ENCODE measurements at places on chromosomes 5 and 9.

- DNase-seq, result no peak
These were observed 53.9 kb upstream of the TRIM32 start for GRCh38 chr9:116632990-116633838.

DNA sequence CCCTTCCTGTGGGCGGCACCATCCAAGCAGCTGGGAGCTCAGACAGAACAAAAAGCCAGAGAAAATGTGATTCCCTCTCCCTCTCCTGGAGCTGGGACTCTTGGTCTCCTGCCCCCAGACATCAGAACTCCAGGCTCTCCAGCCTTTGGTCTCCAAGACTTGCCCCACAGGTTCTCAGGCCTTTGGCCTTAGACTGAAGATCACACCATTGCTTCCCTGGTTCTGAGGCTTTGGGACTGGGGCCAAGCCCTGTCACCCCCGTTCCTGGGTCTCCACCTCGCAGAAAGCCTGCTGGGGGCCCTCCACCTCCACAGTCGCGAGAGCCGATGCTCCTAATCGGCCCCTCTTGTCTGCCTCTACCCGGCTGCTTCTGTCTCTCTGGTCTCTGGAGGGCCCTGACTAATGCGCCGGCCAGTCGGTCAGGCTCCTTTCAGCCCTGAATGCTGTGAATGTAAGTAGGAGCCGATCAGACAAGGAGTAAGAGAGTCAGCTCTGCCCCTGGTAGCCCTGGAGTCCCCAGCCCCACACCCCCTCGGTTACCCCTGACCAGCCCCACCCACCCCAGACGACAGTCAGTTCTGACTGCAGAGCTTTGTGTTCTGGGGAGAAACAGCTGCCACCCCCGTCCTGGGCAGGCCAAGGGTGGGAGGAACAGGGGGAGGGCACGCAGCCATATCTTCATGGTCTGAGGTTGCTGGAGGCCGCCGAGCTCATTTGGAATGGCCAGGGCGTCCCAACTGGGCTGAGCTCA is 57.5 kb downstream of the VAV2 start:
- DNase-seq, result no peak

DNA sequence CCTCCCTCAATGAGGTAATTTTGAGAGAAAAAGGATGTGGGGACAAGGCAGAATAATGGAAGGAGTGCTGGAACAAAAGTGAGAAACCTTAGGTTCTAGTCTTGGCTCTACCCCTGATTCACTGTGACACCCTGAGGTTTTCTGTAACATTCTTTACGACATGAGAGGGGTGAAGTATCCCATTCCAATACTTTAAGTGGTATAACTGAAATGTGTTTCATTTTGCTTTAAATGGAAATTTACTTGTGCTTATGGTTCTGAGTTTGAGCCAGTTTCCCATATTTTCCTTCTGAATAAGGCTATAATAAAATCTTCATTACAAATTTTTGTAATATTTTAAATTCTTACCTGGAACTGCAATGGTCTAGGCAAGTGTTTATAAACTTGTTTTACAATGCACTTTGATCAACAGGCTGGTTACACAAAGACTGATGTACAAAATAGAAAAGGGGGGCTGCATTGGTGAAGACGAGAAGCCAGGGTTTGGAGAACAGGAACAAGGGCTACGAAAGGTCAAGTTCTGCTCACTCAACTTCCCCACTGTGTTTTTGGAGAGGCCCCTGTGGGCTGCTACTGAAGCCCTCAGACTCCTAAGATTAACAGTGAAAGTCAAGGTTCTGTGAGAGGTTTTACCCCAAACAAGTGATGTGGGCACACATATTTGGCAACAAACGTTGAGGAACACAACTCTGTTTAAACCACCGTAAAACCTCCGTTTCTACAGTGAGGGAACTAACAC is 171.9 kb upstream of the ELL2 start:
- DNase-seq, result no peak

DNA sequence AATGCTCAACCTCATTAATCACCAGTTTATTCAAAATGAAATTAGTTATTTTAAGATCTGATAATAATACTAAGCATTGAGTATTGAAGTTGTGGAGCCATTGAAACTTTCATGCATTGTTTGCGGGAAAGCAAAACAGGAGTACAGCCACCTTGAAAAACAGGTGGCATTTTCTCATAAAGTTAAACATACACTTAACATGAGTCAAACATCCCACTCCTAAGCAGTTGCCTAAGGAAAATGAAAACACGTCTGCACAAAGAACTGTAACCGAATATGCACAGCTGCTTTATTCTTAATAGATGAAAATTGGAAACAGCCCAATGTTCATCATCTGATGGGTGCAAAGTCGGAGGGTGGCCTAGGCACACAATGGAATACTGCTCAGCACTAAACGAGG is 177.3 kb downstream of the IRX2 start:
- DNase-seq, result no peak

DNA sequence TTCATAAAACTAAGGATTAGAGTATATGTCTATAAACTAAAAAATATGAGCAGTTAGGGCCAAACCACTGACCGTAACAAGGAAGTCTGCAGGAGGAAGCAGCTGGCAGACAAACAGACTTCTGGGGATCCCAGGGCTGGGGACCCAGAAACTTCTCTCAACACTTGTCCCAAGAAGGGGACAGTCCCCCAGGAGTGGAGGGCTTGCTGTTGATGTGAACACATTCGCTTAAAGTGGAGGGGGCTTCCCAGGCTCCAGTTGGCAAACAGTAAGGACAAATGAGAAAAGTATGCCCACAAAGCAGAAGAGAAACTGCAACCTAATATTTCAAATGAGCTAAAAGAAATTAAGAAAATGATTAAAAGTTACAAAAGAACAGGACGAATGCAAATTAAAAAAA is 83.7 kb downstream of the PDE8B start:
- no peak for DNase-seq

DNA sequence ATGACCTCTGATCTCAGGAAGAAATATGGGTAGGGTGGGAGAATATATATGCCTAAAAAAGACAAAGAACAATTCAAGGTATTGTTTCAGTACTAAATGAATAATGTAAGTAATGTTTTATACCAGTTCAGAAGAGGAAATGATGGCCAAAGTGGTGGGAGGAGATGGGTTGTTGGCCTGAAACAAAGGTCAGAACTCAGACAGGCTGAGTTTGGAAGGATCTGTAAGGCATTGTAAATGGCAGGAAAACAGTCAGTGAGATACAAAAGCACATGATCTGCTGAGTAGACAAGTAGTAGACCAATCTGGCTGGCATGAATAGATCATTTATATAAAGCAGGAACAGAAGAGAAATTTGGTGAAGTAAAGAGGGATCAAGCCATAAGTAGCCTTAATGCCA is 175.8 kb upstream of the PLCXD3 start:
- no peak for DNase-seq

- DNase-seq, result no peak
These were observed 133.7 kb downstream of the ROR2 start for GRCh38 chr9:91816356-91816755.

DNA sequence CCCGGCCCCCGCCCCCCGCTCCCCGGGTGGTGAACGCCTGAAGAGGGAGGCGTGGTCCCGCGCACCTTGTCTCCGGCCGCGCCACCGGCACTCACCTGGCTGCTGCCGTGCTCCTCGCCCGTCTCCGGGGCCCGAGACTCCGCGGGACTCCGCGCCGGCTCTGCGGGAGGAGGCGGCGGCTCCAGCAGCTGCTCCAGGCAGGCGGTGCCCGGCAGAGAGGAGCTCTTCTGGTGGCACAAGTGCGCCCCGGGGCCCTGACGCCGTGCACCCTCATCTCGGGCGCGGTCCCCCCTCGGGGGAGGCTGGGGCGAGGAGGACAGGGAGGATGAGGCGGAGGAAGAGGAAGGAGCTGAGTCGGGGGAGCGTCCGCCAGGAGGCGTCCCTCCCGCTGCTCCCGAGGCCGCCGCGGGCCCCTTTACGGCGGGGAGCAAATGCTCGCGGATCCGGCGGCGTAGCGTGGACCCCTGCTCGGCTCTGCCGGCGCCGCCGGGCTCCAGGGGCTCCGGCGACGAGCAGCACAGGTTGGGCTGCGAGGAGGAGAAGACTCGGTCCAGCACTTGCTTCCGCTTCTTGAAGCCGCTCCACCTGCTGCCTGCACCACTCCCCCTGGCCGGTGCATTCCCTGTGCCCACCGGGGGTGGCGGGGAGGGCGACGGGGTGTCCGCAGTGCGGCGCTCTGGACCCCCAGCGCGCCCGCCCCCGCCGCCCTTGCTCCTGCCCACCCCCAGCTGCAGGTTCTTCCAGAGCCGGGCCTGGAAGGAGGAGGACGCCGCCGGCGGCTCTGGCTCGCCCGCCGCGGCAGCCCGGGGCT is 928 bp downstream of the MCTP1 start:
- DNase-seq, result no peak

GRCh38 chr5:168106008-168106761 is 185.3 kb upstream of the WWC1 start:
- DNase-seq, result no peak

DNA sequence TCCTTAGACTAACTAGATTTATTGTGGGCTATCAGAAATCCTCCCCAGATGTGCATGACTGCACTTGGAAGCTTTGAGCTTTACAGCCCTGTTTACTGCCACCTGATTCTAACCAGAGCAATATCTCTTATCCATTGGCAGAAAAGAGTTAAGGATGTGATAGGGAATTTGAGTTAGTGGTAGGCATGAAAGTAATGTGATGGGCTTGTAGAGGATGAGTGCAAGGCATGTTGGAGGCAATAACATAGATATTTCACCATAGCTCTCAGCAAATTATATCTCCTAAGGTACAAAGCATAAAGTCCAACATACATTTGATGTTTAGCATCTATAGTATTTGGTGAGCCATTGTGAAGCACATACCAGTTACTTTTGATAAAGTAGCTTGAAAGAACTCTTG is 103.8 kb downstream of the INVS start:
- DNase-seq, result no peak

GRCh38 chr5:80406980-80407734 is 707 bp upstream of the ZFYVE16 start:
- DNase-seq, result no peak

GRCh38 chr5:67211926-67212325 is 15.3 kb upstream of the CD180 start:
- DNase-seq, result no peak

DNA sequence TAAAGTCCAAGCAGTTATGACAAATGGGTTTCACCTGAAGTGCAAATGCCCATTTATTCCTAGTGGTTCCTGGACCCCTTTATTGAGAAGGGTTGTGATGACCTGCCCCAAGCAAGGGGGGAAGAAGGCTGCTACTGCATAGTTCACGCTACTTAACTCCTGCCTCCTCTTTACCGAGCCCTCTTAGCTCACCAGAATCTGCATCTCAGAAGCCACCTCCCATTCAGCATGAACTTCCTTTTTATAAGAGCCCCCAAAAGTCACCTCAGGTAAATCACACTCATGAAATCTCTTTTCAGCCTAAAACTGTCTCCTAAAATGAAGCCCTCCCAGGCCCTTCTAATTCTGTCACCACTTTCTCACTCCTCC is 26.6 kb upstream of the C9orf72 start:
- DNase-seq, result no peak

DNA sequence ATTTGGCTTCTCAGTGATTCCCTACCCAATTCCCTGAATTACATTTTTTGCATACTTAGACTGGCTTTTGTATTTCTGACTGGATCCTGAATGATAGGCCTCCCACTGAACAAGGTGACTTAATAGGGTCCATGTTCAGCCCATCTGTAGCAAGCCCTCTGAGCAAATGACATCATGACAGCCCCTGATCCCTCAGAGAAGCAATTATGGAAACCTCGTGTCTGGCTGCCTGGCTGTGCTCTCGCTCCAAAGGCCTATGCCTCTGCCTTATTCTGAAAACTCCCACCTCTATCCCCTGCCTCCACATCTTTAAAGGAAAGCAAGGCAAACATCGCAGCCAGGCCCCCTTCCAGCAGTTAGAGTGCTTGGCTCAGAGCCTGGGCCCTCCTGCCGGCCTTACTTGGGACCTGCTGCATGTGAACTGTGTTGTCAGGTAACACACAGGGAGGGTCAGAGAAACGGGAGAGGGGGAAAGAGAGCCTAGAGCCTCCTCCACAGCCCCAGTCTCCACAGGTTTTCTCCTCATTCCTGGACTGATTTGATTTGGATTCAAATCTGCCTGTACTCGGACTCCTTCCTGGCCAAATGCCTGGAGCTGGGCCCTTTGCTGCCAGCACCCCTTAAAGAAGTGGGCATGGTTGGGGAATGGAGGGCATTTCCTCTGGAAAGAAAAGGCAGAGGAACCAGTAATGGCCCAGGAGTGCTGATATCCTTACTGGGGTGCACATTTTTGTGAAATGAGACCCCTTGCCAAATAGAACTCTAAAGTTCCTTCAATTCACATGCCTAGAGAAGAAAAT is 3.8 kb downstream of the DCANP1 start:
- DNase-seq, result no peak

- no peak for DNase-seq
These were observed 7.2 kb downstream of the ISOC1 start for GRCh38 chr5:129101794-129102193.

DNA sequence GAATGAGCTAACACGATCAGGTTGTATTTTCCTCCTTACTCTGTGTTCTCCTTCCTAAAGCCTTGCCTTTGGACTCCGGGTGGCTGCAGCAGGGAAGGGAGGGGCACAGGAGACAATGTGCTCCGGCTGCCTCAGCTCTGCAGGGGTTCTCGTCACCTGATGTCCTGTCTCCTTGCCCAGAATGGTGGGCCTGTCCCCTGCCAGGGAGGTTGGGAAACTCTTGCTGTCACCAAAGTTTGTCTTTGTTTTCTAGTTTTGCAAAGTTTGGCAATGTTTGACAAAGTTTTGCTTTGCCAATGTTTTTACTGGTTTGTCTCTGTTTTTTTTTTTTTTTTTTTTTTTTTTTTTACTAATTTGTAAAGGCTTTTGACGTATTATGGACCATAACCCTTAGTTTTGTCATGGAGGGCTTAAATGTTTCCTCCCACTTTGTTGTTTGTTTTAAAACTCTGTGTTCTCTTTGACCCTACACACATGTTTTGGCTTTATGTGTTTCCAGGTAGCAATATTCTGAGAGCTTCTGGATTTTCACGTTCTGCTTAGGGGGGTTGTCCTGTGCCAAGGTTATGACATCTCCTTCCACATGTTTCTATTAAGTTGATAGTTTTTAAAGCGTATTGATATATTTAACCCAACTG is 49.3 kb downstream of the GADD45G start:
- DNase-seq, result no peak

GRCh38 chr9:79286992-79287707 is 284.6 kb upstream of the TLE4 start:
- DNase-seq, result no peak

DNA sequence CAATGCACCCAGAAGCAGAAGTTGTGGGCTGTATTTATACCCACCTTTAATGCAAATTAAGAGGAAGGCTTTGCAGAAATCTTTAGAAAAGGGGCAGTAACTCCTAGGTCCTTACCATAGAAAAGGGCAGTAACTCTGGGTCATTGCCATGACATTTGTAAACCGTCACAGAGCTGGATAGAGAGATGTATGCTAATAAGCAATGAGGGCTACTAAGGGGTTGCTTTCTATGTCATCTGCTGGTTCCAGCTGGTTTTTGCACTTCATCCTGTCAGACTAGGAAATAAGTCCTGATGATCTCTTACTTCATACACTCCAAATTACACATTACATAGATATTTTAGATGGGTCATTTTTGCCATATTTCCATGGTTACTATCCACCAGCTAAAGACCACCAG is 299.1 kb upstream of the TYRP1 start:
- no peak for DNase-seq

GRCh38 chr9:90966480-90967144 is 165.0 kb downstream of the SYK start:
- no peak for DNase-seq

GRCh38 chr5:173228639-173229381 is 6.2 kb downstream of the NKX2-5 start:
- no peak for DNase-seq

Data from activated T-helper 1 cell treated with anti-CD3 and anti-CD28 coated beads, Interleukin-2, amount 50 U/mL, for 16 hours (primary cell).